ENCODE measurements at places on chromosomes 12 and 14.

DNA sequence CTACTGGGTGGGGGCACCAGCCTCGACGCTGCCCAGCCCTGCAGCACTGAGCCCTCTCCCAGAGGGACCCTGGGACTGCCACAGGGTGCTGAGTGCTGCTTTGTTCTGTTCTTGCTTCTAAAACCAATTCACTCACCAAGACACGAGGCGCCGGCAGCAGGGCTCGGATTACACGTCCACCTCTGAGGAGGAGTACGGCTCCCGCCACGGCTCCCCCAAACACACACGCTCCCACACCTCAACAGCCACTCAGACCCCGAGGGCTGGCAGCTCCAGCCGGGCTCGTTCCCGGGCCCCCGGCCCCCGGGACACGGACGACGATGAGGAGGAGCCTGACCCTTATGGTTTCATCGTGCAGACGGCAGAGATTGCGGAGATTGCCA lies 24.3 kb downstream of the CEP170B start:
- DNase-seq, result no peak

- no peak for DNase-seq
Observed at GRCh38 chr14:64704743-64705380, 638 bp downstream of the PLEKHG3 start.

DNA sequence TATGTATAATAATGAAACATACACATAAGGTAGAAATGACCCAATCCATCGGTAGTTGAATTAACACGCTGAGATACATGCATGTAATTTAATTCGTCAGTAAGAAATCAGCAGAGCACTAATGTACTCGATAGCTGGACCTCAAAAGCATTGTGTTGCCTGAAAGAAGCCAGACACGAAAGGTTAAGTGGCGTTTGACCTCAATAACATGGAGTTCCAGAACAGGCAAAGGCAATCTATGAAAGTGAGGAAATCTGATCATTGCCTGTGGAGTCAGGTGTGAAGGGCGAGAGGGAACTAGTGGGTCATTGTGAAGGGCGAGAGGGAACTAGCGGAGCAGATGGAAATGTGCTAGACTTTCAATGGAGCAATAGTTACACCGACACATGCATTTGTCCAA lies 970.4 kb upstream of the TMEM132C start:
- DNase-seq, result no peak

- DNase-seq, result no peak
Observed at GRCh38 chr14:54854181-54854580, 48.4 kb downstream of the GCH1 start.

DNA sequence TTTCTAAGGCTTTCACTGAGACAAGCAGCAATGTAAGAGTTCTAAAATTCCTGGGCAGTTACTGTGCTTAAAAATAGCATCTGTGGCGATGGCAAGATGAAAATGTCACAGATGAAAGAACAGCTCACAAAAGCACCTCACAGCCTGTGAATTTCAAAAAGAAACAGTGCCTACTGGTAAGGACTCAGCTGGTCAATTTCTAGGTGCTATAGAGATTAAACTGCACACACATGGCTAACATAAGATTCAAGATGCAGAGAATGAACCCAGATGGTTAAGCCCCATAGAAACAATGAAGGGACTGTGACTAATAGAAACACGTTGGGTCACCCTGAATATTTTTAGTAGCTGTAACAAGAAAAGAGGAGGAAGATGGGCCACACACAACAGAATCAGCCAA lies 12.0 kb upstream of the IL26 start:
- DNase-seq, result no peak

- no peak for DNase-seq
Observed at GRCh38 chr12:17489452-17489851, 600.5 kb downstream of the RERGL start.
